ENCODE measurements at places on chromosomes 12 and 14. TPM values are rescaled to one million over a fixed set of nuclear protein-coding genes. Genes with fewer than 3 reads are reported as not detected.
A peak's percentile ranks its signal among the peaks of the same experiment; 100 is the strongest.

DNA sequence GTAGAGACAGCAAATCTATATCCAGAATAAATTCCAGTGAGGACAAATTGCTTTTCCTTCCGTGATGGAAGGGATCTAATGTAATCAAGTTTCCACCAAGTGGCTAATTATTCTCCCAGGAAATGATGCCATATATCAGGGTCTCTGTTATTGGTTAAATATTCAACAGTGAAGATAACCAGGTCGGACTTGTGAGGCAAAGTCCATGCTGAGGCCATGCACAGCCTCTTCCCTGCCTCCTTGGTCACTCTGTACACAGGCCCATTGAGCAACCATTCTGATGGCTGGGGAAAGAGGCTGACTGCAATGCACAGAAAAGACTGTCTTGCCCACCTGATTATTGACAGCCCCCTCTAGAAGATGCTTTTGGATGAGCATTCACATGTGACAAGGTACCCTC, 90.1 kb downstream of the TNFAIP2 start:
- no peak for DNase-seq

DNA sequence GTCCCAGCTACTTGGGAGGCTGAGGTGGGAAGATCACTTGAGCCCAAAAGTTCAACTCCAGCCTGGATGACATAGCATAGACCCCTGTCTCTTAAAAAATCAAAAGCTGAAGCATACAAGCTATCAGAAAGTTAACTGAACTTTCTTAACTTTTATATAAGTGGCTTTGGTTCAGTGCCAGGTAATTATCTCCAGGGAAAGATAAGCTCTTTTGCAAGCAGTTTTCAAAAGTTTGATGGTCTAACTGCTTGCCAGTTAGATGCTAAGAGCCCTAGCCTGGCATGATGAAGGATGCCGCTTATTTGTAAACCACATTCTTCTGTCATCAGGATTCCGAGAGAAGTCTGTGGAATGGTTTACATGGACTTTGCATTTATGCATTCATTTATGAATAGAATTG, 409.1 kb downstream of the AEBP2 start:
- DNase-seq, result no peak

- no peak for DNase-seq
Observed at GRCh38 chr12:104775731-104776231, 182.3 kb downstream of the SLC41A2 start.

- no peak for DNase-seq
Observed at GRCh38 chr12:52976574-52977071, 27.7 kb downstream of the KRT18 start.

DNA sequence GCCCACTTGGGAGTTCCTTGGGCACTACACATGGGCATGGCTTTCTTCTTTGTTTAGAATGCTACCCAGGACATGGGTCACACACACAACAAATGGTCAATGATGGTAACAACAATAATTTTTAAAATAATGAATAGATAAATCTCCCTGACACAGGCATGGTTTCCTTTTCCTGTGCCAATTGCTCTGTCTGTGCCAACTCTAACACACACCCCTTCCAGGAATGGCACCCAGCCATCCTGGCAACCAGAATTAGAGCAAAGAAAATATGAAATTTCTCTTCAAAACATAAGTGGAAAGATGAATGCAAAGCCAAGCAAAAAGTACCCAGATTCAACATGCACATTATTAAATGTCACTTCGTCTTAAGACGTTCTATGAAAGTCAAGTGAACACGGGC, 104.9 kb upstream of the SOX5 start:
- no peak for DNase-seq

DNA sequence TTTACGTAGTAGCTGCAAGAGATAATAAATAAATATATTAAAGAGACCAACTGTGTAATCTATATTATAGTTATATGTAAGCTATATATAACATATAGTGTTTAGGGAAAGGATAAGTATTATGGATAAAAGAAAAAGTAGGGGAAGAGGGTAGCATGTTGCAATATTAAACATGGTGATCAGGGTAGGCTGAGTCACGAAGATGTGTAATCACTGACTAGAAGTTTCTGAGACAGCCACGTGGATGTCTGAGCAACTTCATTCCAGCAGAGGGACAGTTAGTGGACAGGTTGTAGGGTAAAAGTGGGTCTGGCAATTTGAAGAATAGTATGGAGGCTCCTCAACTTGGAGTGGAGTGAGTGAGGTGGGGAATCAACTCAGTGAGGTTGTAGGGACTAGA, 109.7 kb downstream of the ANO4 start:
- DNase-seq, result no peak

DNA sequence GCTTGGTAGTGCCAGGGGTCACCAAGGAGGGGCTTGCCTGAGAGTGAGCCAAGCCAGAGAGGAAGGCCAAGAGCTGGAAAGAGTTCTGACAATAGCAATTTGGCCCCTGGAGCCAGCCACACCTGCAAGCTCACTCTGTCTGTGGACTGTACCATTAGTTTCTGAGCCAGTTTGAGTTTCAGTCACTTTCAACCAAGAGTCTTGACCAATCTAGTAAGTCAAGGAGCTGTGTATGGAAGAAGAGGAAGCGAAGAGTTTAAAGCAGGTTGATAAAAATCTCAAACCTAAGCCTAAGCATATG, 38.5 kb downstream of the NT5DC3 start:
- DNase-seq, result no peak

GRCh38 chr12:5166976-5167375, 123.3 kb downstream of the KCNA5 start:
- DNase-seq, result no peak

DNA sequence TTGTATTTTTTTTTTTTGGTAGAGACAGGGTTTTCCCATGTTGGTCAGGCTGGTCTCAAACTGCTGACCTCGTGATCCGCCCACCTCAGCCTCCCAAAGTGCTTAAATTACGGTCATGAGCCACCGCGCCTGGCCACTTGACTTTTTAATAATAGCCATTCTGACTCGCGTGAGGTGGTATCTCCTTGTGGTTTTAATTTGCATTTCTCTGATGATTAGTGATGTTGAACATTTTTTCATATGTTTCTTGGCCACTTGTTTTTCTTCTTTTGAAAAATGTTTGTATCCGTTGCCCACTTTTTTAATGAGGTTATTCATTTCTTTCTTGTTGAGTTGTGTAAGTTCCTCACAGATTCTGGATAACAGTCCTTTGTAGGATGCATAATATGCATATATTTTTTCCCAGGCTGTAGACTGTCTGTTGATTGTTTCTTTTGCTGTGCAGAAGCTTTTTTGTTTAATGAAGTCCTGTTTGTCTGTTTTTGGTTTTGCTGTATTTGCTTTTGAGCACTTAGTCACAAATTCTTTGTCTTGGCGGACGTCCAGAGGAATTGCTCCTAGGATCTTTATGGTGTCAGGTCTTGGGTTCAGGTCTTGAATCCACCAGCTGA, 10.3 kb upstream of the PGAM5 start:
- DNase-seq, result no peak

DNA sequence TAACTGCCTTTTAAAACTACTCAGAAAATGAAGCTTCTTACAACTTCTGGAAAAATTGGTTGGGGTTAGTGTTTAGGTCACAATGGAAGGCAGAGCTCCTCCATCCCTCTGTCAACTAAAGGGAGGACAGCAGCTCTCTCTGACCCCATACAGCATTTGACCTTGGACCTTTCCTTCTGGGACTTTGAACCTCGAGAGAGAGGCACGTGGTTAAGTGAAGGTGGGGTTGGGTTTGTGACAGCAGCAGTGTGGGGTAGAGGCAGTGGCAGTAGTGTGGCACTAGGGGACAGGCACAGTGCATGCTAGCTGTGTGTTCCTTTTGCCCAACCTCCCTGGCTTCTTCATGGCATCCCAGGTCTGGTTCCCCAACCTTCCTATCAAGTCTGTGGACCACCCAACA, 9.4 kb upstream of the C12orf75 start:
- DNase-seq, result no peak

DNA sequence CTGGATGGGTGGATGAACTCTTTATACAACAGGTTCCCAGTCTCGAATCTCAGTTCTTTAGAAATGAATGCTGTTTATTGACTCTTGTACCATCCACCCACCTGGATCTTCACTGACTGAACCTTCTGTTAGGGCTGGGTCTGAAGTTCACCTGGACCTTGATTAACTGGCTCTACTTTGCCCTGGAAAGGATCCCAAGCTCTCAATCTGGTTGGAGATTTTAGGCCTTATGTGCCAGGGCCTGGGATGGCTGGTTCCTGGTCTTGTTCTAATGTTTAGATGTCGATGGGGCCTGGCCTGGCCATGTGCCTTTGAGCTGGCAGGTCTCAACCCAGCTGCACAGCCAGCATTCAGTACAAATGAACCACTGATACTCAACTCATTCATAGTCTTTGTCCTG, 76.5 kb upstream of the MED13L start:
- no peak for DNase-seq

GRCh38 chr12:8742501-8742900, 44.7 kb downstream of the RIMKLB start:
- no peak for DNase-seq

- DNase-seq, result no peak
Observed at GRCh38 chr12:102896067-102896466, 21.0 kb downstream of the PAH start.

DNA sequence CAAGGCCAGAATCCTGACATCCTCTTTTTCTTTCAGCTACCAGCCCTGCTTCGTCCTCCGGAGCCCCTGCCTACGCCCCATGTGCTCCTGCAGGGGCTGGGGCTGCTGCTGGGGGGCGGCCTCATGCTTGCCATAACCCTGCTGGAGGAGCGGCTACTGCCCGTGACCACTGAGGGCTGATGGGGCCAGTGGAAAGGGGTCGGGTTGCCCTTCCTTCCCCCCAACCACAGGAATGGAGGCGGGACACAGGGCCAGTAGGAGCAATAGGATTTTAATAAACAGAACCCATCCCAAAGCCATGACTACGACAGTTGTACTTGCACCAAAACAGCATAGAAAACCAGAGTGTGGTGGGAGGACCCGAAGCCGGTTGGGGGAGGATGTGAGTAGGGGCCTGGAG, 7.7 kb downstream of the SLC39A5 start:
- DNase-seq, result no peak

DNA sequence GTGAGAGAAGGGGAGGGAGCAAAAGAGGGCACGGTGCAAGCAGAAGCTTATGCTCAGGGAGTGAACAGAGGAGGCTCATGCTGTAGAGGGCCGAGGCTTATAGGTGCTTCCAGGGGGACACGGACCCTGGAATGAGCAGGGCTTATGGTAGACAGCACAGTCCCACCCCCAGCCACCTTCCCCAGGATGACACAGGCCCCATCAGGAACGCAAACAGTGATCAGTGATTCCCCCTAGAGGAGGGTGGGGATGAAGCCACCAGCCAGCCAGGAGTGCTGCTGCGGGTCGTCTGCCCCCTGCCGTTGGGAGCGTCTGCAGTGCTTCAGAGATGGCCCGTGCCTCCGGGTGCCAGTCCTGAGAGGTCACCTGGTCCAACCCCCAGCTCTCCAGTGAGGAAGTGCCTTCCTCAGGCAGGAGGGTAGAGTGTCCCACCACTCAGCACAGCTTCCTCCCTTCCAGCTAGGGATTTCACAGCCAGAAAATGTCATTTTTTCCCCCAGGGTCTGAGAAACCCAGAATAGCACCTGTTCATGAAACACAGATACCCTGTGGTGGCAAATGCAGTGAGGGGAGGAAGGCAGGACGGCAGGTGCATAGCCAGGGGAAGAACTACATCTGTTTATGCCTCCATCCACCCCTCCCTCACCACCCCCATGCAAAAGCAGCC, 60.7 kb downstream of the SLC6A12 start:
- DNase-seq, result peak; percentile 68

DNA sequence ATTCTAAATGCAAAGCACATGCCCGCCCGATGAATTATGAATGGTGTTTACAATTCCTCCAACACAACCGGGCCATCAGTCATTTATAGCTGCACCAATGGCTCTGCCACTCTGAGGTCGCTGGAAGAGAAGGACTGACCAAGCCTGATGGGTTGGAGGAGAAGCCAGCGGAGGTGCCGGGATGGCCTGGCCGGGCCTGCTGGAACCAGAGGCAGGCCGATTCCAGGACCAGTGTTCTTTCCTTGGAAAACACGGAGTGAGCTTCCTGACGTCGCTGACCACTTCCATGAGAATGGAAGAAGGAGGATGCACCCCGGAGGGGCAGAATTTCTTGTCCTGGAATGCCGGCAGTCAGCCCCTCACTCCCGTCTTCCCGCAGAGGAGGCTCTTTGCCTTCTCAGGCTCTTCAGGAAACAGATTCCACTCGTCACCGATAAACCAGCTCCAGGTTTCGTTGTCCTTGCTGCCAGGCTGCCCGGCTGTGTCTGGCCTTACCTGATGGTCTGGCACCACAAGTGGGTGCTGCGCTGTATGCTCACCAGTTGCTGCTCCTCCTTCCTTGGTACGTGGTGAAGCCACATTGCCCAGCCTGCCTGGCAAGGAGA, 358.5 kb upstream of the SFSWAP start:
- no peak for DNase-seq

DNA sequence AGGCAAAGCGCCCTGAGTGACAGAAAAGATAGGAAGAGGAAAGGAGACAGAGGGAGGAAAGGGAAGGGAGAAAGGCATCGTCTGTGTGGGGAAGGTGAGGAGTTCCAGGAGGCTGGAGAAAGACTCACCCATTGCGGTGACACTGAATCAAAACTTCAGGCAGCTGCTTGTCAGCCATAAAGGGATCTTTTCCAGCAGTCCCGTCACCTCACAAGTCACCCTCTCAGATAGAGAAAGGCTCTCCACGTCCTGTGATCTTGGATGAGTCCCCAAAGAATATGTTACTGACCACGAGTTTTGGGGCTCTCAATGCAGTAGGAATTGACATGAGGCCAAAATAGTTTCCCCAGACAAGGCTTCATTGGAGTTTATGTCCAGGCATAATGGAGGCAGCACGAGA, 9.8 kb upstream of the GMFB start:
- DNase-seq, result no peak

DNA sequence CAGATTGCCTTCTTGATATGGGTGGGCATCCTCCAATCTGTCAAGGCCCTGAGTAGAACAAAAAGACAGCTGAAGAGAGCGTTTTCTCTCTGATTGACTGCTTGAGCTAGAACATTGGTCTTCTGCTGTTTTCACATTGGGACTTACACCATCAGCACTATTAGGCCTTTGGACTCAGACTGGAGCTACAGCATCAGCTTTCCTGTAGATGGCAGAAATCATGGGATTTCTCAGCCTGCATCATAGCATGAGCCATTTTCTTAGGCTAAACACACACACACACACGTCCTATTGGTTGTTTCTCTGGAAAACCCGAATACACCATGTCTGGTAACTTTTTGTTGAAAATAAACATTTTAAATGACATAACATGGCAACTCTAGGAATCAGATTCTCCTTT, 15.8 kb upstream of the PPM1A start:
- no peak for DNase-seq

CLEC4A gene
- polyA plus RNA-seq, result 365 TPM

FAM216A gene
- polyA plus RNA-seq, result 10.9 TPM

ADAM21 gene
- not detected for polyA plus RNA-seq

EXOC3L4 gene
- 0.19 TPM for polyA plus RNA-seq

LGR5 gene
- polyA plus RNA-seq, result not detected

Measured in CD14-positive monocyte (primary cell).